H1 (cell line): ENCODE measurements at places on chromosomes 2 and 18.

DNA sequence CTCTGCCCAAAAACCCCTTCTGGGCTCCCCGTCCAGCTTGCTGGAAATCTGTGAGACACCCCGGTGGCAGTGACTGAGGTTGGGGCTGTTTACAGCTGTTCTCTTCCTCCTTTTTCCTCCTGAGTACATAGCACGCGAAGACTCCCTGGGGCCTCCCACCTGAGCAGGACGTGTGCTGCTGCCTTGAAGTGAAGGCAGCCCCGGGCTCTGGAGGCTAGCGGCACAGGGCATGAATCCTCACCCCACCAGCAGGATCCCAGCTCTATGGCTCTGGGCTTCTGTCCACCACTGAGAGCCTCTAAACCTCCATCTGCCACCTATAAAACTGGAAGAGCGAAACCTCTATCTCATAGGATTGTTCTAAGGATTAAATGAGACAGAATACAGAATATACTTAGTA lies 182.5 kb downstream of the TMEM163 start:
- DNase-seq: no peak

- DNase-seq: peak; percentile 17
These were observed 45.3 kb upstream of the HS6ST1 start for GRCh38 chr2:128363934-128364361.

DNA sequence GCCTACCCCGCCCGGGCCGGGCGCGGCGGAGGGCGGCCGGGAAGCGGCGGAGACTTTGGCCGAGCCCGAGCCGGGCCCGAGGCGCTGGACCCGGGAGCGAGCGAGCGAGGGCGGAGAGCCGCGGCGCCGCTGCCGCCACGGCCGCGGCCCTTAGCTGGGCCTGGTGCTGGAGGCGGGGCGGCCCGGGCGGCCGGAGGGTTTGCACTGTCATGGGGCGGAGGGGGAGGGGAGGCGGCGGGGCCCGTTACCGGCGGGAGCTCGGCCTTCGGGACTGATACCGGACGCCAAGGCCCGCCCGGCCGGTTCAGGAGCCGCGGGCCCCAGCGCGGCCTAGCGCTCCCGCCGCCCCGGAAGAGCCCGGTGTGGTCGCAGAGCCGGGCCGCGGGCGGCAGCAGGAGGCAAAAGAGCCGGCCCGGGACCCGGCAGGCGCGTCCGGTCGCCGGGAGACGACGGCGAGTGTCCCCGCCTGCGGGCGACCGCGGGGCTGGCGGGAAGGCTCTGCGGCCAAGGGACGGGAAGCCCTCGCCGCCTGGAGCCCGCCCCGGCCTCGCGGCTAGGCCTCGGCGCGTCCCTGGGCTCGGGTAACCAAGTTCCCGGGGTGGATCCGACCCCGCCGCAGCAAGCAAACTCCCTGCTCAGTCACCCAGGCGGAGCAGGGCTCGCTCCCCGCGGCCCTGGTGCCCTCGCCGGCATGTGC lies 697 bp downstream of the KCMF1 start:
- DNase-seq: no peak

GRCh38 chr2:181859123-181859522 lies 32.4 kb upstream of the ITPRID2 start:
- no peak for DNase-seq

- DNase-seq: no peak
These were observed 55.7 kb downstream of the ZC3H8 start for GRCh38 chr2:112199188-112199587.

DNA sequence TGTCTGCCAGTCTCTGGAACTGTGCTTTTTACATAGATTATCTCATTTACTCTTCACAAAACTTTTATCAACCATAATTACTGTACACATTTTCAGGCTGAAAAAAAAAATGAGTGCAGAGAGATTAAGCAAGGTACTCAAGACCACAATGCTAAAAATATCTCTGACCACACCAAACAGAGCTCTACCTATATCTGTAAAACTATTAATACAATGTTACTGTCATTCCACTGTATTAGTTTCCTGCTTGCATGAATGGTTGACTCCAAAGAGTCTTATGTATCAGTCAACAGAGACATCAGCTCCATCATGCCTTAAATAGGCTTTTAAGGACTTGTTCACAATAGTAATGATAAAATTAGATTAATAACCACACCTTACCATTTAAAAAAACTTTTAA lies 134.7 kb upstream of the CCDC150 start:
- DNase-seq: no peak

DNA sequence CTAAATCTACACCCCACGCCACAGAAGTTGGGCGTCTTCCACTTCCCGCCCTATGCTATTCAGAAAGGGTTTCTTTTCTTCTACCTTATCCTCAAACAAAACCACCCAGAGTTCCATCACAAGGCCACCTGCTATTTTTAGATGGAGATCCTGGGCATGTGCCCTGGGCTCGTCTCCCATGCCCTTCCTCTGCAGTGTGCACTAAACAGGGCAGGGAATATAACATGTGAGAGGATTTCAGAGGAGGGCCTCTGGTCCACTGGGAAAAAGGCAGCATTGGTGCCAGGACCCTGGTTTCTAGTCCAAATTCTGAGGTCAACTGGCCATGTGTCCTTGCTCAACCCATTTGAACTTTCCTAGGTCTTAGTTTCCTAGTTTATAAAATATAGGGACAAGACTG lies 320.0 kb downstream of the NCKAP5 start:
- DNase-seq: no peak

DNA sequence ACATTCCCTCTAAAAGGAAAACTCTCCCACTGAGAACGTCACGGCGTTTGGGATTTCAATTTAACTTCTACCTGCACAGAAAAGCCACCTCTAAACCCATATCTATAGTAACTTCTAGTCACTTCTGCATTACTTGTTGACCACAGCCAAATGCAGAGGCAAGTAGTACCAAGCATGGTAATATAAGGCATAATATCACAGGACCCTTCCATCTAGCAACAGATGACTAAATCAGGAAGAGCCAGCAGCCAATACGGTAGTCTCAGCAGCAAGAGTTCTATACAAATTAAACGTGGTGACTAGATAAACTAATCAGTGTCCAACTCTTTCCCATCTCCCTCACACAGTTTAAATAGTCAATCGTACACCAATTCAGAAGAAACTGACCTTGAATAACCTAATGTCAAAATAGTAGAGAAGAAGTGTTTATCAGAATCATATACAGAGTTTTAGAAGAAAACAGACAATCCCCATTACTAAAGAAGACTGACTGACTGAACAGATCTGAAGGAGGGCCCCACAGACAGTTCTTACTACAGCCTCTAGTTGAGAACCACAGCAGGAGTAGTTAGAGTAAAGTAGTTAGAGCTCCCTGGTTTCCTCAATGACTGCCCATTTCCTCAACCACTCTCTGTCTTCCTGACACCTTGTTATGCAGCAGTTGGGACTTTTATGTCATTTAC lies 30.0 kb downstream of the MEMO1 start:
- DNase-seq: no peak

- DNase-seq: no peak
These were observed 40.3 kb downstream of the TPO start for GRCh38 chr2:1453561-1453960.

DNA sequence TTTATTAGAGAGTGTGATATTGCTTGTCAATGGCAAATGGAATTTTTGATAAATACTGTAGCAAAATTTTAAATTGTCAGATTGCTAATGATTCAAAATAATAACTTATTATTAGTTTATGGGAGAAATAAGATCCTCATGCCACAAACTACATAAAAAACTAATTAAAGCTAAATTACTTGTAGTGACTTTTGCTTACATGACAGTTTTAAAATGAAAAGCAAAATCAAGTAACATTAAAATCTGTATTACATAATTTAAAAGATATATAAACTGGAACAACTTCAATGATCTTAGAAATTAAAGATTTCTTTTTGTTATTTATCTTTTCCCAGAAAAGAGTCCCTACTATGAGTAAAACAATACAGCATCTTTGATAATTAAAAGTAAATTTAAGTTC lies 17.7 kb upstream of the RND3 start:
- DNase-seq: no peak

- no peak for DNase-seq
These were observed 10.2 kb upstream of the PTPN4 start for GRCh38 chr2:119749477-119750012.

DNA sequence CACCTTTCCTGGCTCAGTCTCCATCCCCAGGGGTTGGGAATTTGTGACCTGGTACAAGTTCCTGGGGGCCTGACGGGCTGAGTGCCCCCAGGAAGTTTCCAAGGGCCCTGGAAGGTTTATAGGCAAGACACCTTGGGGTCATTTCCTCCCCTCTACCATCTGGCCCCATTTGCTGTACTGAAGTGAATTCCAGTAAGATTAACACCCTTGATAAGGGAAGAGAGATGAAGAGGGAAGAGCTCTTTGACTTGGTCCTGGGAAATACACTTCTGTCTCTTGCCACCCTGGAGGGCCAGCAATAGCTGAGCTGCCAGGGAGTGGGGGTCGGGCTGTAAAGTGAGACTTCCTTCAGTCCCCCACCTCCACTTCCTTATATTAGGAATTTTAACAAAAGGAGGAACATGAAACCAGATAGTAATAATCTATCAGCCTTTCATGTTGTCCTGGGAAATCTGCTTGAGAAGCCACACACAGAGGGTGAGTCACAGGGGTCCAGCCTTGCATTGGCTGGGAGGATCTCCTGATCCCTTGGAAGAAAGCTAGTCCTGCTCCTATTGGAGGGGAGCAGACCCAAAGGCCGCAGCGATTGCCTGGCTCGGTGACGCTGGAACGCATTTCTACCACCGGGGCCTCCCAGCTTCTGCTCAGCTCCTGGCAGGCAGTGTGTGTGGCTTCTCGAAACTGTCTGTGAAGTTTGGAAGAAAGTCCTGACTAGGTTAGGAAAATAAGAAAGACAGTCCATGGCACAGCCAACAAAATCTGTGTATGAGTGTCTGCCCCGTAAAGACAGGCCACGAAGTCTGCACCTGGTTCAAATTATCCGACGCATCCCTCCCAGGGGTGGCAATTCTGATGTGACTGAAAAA lies 87.3 kb downstream of the ACAA2 start:
- peak; percentile 51 for DNase-seq

- no peak for DNase-seq
These were observed 42.1 kb downstream of the TRAPPC12 start for GRCh38 chr2:3421580-3421979.

DNA sequence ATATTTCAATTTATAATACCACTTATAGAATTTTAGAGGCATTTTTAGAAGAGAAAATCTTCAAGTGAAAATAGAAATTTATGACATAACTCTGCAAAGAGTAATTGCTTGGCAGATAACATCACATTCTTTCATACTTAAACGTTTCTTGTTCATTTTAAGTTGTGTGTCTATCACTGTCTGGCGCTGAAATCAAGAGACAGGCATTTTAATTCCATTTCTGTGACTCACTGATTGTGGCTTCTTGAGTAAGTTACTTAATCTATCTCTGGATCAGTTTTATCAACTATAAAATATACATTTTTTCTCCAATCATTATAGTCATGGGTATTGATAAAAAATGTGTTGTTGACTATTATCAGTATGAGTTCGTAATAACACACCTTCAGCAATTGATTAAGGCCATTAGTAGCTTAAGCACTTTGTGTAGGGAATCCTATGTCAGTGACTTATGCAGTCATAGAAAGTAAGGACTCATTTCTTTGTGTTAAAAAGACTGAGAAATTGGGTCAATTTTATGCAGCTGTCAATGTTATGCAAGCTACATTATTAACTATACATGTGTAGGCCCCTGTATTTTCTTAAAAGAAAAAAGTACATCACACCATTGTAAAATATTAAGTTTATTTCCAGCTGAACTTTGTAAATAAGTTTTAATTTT lies 497.3 kb downstream of the CCDC85A start:
- no peak for DNase-seq
